ENCODE measurements at places on chromosomes 11 and 22.

- no peak for DNase-seq
These were observed 695.3 kb downstream of the TBC1D22A start for GRCh38 chr22:47457509-47458300.

DNA sequence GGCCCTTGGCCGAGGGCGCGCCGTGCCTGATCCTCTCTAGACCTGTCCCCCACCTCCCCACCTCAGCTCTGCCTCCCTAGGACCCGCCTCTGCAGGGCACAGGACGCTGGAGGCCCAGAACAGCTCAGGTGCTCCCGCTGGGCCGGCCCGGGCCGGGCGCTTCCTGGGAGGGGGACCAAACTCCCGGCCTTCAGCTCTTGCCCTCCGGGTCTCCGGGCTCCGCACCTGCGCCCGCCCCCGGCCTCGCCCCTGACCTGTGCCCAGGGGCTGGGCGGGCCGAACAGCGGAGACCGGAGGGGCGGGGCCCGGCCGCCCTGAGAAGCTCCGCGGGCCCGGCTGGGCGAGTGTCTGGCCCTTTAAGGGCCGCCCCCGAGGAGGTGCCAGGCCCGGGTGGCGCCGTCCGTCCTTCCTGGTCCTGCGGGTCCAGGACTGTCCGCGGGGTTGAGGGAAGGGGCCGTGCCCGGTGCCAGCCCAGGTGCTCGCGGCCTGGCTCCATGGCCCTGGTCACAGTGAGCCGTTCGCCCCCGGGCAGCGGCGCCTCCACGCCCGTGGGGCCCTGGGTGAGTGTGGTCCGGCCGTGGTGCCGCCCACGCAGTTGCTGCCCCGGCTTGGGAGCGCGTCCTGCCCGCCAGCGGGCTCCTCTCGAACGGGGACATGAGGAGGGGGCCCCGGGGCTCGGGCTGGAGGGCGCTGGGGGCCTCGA, at the start of gene SSH3:
Gene SSH3 (plus strand): TSS at position 399 of the 703 bp plus-strand sequence. CDS start 96 bp downstream, at position 495.
- peak; percentile 40 for DNase-seq

GRCh38 chr22:19802894-19803735, 42.5 kb downstream of the TBX1 start:
- no peak for DNase-seq

GRCh38 chr11:34605481-34606325, 15.2 kb upstream of the EHF start:
- peak; percentile 43 for DNase-seq

GRCh38 chr22:45554861-45555260, 52.2 kb downstream of the FBLN1 start:
- no peak for DNase-seq

DNA sequence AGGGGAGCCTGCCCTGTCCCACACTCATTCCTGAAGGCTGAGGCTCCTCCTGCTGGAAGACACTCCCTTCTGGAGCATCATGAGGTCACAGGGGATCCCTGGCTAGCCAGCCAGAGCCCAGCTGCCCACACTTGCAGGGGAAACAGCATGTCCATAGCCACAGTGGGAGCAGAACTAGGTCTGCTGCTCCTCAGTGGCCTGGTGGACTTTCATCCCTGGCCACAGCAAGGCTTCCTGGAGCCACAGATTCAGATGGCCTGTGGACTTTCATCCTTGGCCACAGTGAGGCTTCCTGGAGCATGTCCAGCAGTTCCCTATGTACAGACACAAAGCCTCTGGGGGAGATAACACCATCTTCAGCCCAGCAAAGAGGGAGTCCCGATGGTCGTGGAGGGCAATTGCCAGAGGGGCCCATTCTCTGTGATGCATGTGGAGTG, 5.9 kb upstream of the APOL6 start:
- DNase-seq: no peak

DNA sequence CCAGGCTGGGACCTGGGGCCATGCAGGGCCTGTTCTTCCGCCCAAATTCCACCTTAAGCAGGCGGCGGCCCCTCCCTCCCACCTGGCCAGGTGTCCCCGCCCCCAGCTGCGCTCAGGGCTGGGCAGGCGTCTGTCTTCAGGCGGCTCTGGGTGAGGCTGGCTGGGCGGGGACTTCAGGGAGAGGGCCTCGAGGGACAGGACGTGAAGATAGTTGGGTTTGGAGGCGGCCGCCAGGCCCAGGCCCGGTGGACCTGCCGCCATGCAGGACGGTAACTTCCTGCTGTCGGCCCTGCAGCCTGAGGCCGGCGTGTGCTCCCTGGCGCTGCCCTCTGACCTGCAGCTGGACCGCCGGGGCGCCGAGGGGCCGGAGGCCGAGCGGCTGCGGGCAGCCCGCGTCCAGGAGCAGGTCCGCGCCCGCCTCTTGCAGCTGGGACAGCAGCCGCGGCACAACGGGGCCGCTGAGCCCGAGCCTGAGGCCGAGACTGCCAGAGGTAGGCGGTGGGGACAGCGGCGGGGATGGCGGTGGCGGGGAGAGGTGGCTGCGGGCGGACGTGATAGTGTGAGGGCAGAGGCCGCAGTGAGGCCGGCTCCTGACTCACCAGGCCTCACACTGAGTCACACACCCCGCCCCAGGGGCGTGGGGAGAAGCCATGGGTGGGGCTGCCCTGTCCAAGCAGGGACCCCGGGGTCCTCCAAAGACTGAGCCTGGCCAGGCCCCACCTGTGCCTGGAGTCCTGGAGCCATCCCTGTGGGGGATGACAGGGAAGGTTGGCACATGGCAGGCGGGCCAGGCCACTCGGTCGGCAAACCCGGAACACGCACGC, at the start of gene PKP3:
Gene PKP3 (plus strand): TSS at position 176 of the 824 bp plus-strand sequence. CDS start 84 bp downstream, at position 260.
- no peak for DNase-seq

DNA sequence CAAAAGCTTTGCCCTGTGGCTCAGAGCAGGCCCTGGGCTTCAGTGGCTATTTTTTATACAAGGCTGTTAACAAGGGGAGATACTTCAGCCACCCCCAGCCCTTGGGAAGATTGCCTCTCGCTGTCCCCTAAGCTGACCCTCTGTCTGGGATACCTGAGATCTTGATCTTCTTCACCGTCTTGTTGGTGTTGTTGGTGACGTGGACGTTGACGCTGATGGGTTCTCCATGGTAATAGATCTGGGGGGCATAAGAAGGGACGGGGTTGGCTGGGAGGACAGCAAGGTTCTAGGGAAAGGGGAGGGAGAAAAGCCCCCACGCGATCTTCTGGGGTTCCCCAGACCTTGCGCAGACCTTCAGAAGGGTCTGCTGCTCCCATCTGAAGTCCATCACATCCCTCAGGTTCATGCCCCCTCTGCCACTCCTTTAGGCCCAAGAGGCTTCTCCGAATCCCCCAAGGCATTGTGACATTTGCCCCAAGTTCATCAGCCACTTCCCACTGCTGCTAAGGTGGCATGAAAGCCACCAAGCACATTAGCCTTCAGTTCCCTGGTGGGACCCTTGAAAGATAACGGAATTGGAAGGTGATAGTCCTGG, 36.7 kb downstream of the TPBGL start:
- DNase-seq: no peak

GRCh38 chr22:40123387-40123786, 54.3 kb upstream of the TNRC6B start:
- no peak for DNase-seq

GRCh38 chr11:116255321-116255953, 517.4 kb downstream of the BUD13 start:
- no peak for DNase-seq

GRCh38 chr11:74966651-74967050, 17.6 kb downstream of the SPCS2 start:
- no peak for DNase-seq

GRCh38 chr11:133118563-133119268, 413.6 kb downstream of the OPCML start:
- no peak for DNase-seq

- no peak for DNase-seq
These were observed 134.6 kb upstream of the TRPC6 start for GRCh38 chr11:101718402-101718801.

- no peak for DNase-seq
These were observed 59.3 kb upstream of the FAM181B start for GRCh38 chr11:82792822-82793569.

- no peak for DNase-seq
These were observed 17.0 kb downstream of the LAYN start for GRCh38 chr11:111557425-111558111.

- no peak for DNase-seq
These were observed 25.0 kb upstream of the CCDC34 start for GRCh38 chr11:27388001-27388400.

DNA sequence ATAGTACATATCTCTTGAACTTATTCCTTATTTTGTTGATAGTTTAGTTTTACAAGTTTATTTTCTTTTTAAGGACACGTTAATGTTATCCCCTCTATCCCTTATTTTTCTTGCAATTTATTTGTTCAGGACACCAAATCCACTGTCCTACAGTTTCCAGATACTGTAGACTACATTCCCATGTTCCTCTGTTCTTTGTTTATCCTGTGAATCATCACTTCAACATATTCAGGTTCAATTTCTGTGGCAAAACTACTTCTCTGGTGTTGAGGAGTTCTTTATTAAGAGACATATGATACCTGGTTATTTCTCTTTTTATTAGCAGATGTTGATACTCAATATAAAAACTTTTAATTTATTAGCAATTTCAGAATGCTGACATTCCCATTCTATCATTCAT, 72.8 kb upstream of the CLNS1A start:
- no peak for DNase-seq

GRCh38 chr11:1126935-1127663, 30.7 kb upstream of the MUC5AC start:
- DNase-seq: no peak

DNA sequence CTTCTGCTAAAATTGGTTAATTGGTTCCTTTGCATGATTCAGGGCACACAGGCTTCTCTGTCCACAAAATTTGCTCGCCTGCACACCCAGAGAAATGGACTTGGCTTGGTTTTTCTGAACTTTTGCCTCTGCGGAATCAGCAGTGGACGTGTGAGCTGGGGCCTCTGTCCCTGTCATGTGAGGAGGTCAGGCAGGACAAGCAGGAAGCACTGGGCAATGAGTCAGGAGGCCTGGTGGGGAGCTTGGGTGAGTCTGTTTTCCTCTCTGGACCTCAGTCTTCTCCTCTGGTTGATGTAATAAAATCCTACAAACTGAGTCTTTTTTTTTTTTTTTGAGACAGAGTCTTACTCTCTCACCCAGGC, 10.4 kb upstream of the CELSR1 start:
- peak; percentile 24 for DNase-seq

- DNase-seq: no peak
These were observed 784 bp upstream of the SLC43A3 start for GRCh38 chr11:57427727-57428082.

GRCh38 chr11:75352588-75353206, 1.2 kb upstream of the ARRB1 start:
- no peak for DNase-seq

GRCh38 chr11:57307666-57308270, 17.0 kb downstream of the TNKS1BP1 start:
- DNase-seq: no peak

DNA sequence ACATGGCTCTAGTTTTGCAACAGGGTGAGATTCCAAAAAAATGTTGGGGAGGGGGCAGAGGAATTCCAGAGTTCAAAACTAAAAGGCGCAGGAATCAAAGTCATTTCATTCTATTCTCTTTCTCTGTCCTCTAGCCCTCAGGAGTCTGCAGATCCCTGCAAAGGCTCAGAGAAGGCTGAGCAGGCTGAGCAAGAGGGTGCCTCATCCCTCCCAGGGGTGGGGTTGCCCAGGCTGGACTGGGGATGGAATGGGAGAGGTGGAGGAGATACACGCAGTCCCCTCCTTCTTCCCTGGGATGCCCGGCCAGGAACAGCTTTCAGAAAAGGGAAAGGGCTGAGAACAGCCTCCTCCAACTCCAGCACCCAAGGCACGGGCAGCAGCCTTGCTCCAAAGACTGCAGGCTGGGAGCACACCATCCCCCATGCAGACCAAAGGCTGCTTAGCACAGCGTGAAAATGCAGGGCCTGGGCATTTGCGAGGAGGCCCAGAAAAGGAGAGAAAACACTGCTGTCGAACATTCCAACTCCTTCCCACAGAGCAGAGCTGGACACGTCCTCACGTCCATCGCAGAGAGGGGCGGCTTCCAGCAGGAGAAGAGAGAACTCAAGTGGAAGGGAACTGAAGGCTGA, 51.8 kb downstream of the MN1 start:
- no peak for DNase-seq

GRCh38 chr11:75560644-75561043, 1.4 kb upstream of the SERPINH1 start:
- no peak for DNase-seq

DNA sequence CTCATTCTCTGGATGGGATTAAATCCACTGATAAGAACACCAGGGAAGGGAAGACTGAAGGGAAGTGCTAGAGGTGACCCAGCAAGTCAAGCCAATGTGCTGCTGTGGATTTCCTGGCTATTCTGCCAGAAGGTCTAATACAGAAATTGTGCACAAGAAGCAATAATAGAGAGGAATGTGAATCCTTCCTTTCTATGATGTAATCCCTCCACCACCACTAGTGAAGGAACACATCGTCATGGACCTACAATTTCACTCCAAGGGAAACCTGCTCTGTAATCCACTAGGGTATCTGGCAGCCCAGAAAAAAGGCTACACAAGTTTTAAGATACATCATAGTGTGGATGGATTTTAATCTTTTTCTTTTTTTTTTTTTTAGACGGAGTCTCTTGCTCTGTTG, 17.4 kb downstream of the LARGE2 start:
- DNase-seq: no peak

GRCh38 chr22:48957987-48958321, 869.7 kb downstream of the BRD1 start:
- no peak for DNase-seq

- no peak for DNase-seq
These were observed 20.8 kb downstream of the IL10RA start for GRCh38 chr11:118007040-118007439.

DNA sequence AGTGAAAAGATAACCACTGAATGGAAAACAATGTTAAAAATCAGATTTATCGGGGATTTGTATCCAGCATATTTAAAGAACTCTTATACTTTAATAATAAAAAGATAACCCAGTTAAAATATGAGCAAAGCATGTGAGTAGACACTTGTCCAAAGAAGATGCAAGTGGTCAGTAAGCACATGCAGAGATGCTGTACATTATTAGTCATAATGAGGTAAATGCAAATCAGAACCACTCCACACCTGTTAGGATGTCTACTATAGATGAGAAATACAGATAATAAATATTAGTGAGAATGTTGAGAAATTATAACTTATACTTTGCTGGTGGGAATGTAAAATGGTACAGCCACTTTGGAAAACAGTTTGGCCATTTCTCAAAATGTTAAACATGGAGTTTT, 28.0 kb downstream of the QSER1 start:
- DNase-seq: no peak

DNA sequence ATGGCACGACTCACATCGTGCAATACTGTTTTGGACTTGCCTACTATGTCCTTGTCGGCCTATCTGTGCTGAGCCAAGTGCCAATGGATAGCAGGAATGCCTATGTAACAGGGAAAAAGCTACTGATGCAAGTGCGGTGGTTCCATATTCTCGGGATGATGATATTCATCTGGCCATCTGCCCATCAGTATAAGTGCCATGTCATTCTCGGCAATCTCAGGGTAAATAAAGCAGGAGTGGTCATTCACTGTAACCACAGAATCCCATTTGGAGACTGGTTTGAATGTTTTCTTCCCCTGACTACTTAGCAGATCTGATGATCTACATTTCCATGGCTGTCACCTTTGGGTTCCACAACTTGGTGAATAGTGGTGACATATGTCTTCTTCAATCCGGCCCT, 20.1 kb downstream of the OOSP3 start:
- no peak for DNase-seq

Data from AML-193 (cell line).